ENCODE measurements at places on chromosomes 2 and 18. TPM values are rescaled to one million over a fixed set of nuclear protein-coding genes. Genes with fewer than 3 reads are reported as not detected.

- no peak for DNase-seq
These were observed 300.6 kb upstream of the TFPI start for GRCh38 chr2:187854801-187855200.

DNA sequence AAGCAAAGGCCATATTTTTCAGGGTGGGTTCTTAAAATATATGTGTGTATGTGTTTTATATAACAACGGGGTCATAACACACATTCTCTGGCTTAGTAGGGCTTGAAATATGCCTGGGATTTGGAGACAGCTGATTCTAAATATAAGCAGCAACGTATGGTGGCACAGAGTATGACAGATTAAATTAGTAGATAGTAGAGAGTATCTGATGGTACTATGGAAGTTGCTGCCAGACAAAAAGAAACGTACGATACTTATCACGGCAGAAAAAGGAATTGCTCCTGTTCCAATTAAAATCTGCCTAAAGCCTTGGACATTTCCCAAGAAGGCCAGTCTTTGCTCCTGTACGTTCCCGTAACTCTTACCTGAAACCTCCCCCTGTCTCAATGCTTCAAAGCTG lies 607.9 kb upstream of the ID2 start:
- no peak for DNase-seq

- no peak for DNase-seq
These were observed 8.0 kb downstream of the COPS9 start for GRCh38 chr2:240127911-240128607.

DNA sequence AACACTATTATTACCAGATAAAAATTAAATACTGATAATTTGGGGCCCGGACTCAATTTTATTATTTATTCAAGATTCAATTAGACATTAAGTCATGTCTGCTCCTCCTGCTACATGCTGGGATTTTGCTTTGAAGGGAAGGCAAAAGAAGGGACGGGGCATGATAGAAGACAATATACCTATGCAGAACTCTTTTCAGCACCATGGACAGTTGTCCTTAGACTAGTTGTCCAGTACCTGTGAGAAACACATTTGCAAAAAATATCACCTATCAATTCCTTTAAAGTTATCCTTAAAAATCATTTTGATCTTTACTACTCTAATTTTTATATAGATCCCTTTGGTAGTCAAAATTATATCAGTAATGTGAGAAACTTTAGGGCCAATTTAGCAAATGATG lies 100.2 kb upstream of the SULT1C3 start:
- DNase-seq, result peak; percentile 26

DNA sequence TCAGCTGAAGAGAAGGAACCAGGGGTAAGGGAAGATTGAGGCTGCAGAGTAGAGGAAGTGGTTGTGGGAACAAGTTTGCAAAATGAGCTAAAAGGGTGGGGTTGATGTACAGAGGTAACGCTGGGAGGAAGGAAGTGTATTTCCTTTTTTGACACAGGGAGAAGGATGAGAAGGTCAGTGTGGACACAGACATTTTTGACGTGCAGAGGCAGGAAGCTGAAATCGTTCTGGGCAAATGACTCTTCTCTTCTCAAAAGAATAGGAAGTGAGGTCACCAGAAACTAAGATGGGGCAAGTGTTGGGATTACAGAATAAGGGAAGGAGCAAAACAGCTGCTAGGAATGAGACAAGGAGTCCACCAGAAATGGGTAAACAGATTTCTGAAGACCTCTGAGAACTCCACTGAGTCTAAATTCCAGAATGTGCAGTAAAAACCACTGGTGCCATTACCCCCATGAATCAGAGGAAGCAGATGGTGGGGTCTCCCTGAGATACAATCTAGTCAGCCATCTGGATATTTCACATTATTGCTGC lies 20.0 kb upstream of the RNF149 start:
- no peak for DNase-seq

- no peak for DNase-seq
These were observed 10.9 kb upstream of the INPP5D start for GRCh38 chr2:233049194-233049761.

- no peak for DNase-seq
These were observed 123.2 kb downstream of the KCNS3 start for GRCh38 chr2:18001671-18002070.

DNA sequence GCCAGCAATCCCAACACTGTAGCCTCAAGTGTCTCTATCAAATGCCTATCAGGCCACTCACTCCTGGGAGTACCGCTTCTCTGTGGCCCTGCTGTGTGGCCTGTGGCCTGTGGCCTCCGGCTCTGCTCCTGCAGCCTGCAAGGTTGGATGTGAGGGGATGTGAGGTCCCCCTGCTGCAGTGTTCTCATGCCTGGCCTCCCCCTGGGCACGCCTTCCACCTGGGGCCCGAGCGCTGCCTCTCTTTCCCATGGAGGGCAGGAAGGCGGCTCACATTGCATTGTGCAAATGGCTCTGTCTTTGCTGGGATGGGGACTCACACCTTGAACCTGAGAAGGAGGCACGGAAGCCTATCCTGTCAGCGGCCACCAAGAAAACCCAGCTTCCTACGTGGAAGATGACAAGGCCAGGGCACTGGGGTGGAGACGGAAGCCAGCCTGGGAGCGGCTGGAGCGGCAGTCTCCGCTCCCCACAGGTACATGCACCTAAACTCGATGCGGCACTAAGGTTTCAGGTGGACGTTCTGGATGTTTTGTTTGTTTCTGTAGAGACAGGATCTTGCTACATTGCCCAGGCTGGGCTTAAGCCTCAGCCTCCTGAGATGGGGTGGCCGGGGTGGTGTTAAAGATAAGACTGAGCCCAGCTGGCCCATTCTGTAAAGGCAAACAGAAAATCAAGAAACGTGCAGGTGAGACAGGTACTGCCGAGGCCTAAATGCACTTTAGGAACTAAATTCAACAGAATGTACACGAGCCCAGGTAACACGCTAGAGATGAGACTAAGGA lies 140.1 kb downstream of the HDAC4 start:
- no peak for DNase-seq

ABCG5 gene
- polyA plus RNA-seq, result not detected

AFF3 gene
- polyA plus RNA-seq, result 3.9 TPM

TUBA3E gene
- polyA plus RNA-seq, result not detected

TSPYL6 gene
- polyA plus RNA-seq, result not detected

STARD6 gene
- not detected for polyA plus RNA-seq

KANSL1L gene
- polyA plus RNA-seq, result 19.0 TPM

AOX1 gene
- polyA plus RNA-seq, result 1.5 TPM

POTEI gene
- polyA plus RNA-seq, result 0.04 TPM
